ENCODE measurements at places on chromosomes 6 and 20. TPM values are rescaled to one million over a fixed set of nuclear protein-coding genes. Genes with fewer than 3 reads are reported as not detected.

GRCh38 chr6:156058356-156058755 lies 602.7 kb upstream of the NOX3 start:
- no peak for DNase-seq

- DNase-seq: no peak
Measured at GRCh38 chr6:23145781-23146180, 576.4 kb downstream of the HDGFL1 start.

DNA sequence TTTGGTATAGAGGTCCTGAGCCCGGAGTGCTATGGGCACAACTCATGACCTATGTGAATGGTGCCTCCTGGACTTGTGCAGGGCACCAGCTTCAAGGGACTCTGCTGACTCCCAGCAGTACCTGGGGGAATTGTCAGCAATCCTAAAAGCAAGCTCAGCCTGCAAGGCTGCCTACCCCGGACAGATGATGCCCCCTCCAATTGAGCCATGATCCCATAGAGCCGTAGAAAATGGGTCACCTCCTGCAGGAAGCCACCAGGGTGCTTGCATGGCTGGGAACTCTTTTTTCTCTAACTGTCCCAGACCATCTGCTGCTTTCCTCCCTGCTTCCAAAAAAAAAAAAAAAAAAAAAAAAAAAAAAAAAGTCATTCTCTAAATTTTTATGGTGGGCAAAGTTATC lies 12.9 kb upstream of the PRND start:
- no peak for DNase-seq

GRCh38 chr20:57633945-57634491 lies 13.8 kb upstream of the ZBP1 start:
- no peak for DNase-seq

Gene SLC35D3
- not detected for polyA plus RNA-seq

Gene SUMO4
- not detected for polyA plus RNA-seq

Gene RRAGD
- 5.0 TPM for polyA plus RNA-seq

Gene TMC2
- not detected for polyA plus RNA-seq
